Jurkat, Clone E6-1 (cell line): ENCODE measurements at places on chromosomes 13 and 19.

DNA sequence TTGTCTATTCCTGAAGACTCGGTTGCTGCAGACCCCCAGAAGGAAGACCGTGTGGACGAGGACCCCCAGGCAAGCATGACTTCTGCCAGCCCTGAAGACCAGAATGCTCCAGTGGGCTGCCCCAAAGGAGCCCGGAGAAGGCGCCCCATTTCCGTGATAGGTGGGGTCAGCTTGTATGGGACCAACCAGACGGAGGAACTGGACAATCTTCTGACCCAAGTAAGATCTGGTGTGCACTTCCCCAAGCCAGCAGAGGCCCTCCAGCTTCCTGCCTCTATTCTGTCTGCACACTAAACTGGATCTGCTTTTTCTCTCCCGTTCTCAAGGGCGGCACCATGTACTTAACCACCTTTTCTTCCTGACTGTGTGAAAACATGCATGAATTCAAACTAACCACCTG lies 59.8 kb upstream of the C1QTNF9 start:
- DNase-seq: no peak

- no peak for DNase-seq
Observed at GRCh38 chr19:41945135-41945766, 13.9 kb downstream of the RABAC1 start.

DNA sequence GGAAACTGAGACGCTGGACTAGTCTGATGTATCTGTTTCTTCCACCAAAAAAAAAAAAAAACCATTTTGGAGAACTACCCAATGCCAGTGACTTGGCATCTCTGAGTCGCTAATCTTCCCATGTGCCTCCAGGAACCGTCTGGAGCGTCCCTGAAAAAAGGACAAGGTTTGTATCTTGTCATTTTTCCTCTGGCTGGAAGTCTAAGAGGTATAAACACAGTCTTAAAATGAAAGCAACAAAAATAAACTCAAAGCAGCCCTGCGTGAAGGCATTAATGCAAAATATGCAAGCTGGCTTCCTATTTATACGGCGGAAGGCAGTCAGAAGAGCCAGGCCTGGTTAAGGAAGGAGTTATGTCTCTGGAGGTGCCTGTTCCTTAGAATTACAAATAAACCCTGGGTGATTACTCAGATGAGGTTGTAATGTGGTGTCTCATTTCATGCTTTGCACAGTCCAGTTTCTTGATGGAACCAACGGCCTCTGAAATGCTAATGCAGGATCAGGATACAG lies 20.3 kb downstream of the ACTN4 start:
- DNase-seq: no peak

DNA sequence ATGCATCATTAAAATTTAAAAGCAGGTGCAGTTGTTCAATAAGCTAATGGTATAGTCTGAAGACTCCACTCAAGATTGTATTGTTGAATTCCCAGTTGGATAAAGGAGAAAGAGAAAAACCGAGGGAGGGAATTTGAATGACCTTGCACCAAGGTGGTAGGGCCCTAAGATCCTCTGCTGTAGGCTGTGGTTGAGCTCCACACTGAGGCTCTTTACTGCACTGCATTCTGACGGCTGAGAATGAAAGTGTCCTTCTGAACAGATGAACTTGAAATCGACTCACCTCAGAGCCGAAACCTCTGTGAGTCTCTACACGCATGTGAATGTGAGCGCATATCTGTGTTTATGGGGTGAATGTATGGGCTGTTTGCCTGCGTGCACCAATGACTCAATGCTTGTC lies 388.9 kb upstream of the DACH1 start:
- peak; percentile 5 for DNase-seq

DNA sequence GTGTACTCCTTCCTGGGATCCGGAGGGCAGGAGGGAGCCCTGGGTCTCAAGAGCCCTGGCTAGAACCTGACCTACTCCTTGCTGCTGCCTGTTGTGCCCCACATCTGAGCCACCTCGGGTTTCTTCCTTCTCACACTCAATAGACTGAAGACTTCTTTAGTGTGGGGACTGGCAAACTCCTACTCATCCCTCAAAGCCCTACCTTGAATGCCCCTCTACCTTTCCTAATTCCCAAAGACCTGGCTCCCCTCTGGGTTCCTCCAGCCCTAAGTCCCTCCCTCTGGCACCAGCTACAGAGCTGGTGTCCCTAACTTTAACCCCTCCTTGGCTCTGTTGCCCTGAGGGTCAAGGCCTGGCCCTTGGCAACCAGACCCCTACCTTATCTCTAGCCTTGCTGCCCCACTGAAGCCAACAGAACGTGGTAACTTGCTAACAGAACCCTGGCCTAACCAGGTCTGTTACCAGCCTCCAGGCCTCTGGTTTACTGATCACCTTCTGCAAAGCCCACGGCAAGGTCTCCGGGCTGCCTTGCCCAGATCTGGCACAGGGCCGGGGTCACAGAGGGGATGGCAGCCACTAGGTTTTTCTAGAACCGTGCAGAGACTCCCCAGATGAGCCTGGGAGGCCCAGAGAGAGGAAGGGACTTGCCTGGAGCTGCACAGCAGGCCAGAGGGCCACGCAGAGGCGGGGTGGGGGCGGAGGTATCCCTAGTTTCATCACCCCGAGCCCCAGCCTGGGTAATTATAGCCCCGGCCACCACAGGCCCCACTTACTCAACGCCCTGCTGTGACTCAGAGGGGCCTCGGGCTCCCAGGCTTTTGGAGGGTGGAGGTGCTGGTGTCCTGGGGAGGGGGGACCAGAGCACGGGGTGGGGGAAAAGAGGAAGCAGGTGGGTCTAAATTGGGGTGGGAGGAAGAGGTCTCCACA lies 15.3 kb downstream of the ZBTB7A start:
- no peak for DNase-seq

- no peak for DNase-seq
Observed at GRCh38 chr13:34037636-34038540, 219.9 kb downstream of the RFC3 start.

GRCh38 chr13:97904059-97904458 lies 49.4 kb upstream of the IPO5 start:
- DNase-seq: no peak

DNA sequence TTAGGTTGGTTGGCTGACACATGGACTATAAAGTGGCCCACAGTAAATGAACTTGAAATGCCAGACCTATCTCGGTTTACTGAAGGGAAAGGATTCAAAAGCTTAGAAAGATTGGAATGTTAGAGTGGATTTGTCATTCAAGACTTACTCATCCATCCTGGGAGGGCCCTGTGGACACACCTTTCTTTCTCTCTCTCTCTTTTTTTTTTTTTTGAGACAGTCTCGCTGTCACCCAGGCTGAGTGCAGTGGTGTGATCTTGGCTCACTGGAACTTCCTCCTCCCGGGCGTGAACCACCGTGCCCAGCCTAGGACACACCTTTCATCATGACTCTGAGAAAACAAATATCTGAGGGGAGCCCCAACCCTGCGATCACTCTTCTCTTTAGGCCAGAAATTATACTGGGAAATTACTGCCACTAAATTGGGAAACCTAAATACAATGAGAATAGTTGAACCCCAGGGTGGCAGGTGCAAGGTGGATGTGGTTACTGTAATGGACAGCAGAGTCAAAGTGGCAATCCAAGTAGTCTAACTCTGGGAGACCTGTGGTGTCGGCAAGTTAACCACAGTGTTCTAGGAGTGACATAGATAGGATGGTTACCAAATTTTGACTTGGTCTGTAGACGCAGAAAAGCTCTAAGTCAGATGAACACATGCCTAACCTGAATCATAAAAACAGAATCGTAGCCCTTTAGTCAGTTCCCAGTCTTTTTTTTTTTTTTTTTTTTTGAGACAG lies 47.1 kb upstream of the ZMYM5 start:
- no peak for DNase-seq
